ENCODE measurements at places on chromosomes 6 and 20.
A peak's percentile ranks its signal among the peaks of the same experiment; 100 is the strongest.

- DNase-seq: no peak
These were observed 29.0 kb upstream of the EEF1E1 start for GRCh38 chr6:8131265-8131897.

DNA sequence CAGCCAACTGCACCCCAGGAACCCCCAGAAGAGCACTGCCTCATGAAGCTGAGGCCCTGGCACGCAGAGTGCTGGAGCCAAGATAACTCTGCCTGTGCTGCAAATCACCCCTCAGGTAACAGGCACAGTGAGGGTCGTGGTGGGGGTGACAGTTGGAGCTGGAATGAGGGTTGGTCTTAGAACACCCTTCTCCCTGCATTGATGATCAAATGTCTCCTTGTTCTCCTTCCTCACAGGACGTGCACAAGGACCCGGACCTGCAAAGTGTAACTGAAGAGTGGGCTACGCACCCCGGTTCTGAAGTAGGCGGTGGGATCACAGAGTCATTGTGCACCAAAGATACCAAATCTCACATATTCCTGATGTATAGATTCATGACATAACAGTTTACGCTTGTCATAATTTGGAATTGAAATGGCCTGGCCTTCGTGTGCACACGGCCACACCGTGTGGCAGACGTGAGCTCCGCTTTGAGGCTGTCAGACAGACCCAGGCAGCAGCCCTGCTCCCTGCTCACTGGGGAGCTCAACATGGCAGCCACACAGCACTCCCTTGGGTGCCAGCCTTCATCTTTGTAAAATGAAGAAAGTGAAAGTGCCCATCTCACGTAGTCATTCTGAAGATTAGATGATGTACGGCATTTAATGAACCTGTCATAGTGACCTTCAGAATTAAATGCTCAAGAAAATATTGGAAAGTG, 8.8 kb downstream of the THBS2 start:
- DNase-seq: no peak

- no peak for DNase-seq
These were observed 122.8 kb downstream of the CLVS2 start for GRCh38 chr6:123118811-123119210.

- DNase-seq: no peak
These were observed 371.9 kb upstream of the ID4 start for GRCh38 chr6:19465256-19465655.

GRCh38 chr6:82017288-82017687, 230.3 kb downstream of the IBTK start:
- peak; percentile 80 for DNase-seq

- no peak for DNase-seq
These were observed 4.2 kb upstream of the RNF182 start for GRCh38 chr6:13920552-13920951.

DNA sequence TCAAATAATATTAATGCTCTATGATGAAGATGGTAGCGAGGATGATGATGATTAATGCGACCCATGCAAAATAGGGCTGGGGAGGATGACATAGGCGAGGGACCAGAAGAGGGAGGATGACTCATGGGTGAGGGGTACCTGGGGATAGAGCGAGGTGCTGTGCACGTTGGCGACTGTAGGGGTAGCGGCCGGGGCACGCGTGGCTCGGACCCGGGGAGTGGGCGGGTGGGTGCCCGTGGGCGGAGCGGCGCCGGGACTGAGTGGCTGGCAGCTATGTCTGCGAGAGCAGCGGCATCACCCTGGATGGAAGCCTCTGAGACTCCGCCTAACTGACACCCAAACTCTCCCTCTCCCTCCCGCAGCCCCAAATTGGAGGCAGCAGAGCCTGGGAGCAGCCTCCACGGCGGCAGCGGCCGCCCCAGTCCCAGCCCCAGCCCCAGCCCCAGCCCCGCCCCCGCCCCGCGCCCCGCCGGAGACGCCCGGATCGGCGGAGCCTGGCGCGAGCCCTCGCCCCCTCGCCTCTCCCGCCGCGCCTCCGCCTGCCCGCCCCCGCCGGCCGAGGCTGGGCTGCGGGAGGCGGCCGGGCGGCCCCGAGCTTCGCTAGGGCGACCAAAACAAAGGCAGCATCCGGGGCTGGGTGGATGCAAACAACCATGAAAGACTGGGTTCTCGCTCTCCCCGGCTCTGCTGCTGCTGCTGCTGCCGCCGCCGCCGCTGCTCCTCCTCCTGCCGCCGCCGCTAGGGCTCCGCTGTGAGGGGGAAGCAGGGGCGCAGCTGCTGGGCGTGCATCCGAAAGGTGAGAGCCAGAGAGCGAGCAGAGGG, at the start of gene RIMS1:
RIMS1 (plus strand) TSS at position 367 of the 822 bp plus-strand sequence. CDS start 474 bp downstream, outside the sequence.
- DNase-seq: no peak

GRCh38 chr6:163311830-163312229, 102.7 kb upstream of the QKI start:
- no peak for DNase-seq

GRCh38 chr20:50611128-50611810, 80.1 kb downstream of the RIPOR3 start:
- no peak for DNase-seq

GRCh38 chr20:2135013-2135412, 33.4 kb downstream of the STK35 start:
- DNase-seq: no peak

DNA sequence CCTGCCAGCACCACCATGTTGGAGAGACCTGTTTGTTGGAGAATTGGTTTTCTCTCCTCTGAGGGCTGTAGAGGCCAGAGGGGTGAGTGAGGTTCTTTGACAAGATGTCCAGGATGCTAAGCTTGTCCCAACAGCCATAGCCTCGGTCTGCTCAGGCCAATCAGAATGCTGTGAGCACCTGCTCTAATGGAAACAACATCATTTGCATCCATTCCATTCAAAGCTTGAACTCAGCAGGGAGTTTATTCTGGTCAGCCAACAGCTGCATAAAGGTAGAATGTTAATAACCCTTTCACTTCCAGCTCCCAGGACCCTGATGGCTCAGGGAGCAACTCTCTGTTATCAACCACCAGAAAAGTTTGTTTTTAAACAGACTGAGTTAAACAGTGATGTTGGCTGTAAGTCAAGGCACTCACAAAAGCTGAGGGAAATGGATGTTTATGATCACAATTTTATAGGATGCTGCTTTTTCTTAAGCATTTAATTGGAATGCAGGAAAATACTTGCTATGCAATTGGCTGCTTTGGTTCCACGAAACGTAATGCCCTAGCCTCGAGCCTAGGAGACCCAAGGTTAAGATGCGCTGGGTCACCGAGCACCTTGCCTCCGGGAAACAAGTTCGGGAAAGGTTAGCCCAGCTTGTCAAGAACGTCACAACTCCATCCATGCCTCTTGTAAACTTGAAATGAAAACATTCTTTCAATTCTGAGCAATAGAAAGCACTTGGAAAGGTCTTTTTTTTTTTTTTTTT, 155.2 kb downstream of the NFATC2 start:
- DNase-seq: no peak

GRCh38 chr6:137171824-137172733, 1.4 kb downstream of the IL22RA2 start:
- DNase-seq: no peak

- no peak for DNase-seq
These were observed 264.5 kb upstream of the BMP2 start for GRCh38 chr20:6502999-6503398.

DNA sequence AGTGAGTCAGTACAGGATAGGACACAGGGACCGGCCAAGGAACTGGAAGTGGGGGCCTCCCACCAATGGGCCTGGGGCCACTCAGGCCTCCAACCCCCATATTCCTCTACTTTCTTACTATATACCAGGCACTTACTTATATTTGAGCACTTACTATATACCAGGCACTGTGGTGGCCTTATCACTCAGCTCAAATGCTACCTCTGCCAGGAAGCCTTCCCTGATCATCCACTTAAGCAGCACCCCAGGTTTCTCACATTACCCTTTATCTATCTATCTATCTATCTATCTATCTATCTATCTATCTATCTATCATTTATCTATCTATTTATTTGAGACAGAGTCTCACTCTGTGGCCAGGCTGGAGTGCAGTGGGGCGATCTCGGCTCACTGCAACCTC, 12.3 kb upstream of the UBE2V1 start:
- DNase-seq: no peak

DNA sequence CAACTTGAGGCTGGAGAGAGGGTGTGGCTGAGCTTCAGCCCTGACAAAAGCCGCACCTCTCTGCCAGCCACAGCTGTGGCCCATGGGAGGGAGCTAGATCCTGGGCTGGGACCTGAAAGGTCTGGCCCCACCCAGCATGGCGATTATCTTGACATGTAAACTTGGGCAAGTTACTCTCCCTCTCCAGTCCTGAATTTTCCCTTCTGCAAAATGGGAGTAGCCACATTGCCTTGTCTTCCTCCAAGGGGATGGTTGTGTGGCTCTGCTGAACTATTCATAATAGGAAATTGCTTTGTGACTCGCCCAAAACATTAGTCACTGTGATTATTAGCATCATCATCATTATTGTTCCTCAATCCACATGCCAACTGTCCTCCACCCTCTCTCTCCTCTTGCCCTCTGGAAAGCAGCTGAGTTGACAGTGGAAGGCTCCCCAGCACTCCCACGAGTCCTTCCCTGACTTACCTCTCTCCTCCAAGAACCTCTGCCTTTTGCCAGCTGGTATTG, 23.0 kb upstream of the RBPJL start:
- no peak for DNase-seq
